ENCODE measurements at places on chromosomes 1 and 21.
A peak's percentile ranks its signal among the peaks of the same experiment; 100 is the strongest.

GRCh38 chr1:199073166-199073565 is 434.3 kb downstream of the PTPRC start:
- DNase-seq, result no peak

DNA sequence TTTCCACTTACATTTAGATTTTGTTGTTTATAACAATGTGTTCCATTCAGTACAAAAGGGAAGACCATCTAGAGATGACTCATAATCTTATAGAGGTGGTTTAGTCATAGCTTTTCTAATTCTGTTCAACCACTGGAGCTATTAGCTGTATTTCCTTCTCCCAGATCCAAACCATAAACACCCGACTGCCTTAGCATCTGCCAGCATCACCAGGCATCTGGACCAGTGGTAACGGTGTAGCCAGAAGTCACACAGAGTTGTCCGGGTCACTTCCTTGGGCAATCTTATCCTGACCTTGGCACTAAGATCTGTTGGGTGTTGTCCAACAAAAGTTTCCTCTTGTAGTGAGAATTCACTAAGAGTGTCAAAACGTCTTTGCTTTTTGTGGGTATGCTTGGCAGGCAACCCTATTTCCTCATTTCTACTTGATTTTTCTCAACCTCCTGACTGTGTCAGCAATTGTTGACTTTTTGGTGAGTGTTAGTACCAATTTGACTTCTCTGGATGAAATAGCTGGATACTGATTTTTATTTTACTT is 372.1 kb upstream of the B3GALT2 start:
- DNase-seq, result no peak

DNA sequence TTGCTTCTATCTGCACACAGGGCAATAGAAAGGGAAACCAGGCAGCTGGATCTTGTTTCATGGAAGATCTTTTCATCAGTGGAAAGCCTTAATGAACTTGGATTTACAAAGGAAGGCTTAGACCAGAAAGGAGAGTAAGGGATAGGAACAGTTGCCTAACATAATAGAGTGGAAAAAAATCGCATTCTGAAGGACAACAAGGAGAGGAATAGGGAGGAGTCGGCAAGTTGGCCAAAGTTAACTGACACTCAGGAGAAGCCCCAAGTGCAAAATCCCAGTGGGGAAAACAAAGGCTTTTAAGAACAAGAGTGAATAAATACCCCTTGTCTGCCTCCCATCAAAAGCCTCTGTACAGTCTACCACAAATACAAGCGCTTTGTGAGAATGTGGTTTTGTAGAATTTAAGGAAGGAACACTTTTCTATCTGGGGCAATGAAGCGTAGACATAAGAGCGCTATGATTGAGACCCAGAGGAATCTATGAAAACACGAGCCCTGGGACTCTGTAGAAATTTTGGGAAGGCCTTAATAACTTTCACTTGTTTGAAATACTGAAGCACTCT is 74.1 kb downstream of the ZNF648 start:
- DNase-seq, result no peak

GRCh38 chr1:184822267-184822666 is 67.6 kb upstream of the EDEM3 start:
- DNase-seq, result no peak

DNA sequence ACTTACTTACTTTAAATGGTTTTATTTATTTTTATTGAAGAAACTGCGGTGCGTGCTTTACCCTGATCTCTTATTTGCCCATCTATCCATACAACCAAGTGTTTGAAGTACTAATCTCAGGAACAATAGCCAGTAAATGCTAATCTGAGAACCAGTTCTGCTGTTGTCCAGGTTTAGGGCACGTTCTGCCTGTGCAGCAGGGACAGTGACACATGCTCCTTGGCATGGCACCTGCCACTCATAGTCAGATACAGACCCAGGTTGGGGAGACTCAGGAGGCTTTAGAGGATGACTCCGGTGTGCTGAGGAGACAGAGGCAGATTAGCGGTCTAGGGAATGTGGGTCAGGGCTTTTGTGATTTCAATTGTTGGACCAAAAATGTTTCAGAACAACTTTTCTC is 83.6 kb downstream of the NRIP1 start:
- no peak for DNase-seq

DNA sequence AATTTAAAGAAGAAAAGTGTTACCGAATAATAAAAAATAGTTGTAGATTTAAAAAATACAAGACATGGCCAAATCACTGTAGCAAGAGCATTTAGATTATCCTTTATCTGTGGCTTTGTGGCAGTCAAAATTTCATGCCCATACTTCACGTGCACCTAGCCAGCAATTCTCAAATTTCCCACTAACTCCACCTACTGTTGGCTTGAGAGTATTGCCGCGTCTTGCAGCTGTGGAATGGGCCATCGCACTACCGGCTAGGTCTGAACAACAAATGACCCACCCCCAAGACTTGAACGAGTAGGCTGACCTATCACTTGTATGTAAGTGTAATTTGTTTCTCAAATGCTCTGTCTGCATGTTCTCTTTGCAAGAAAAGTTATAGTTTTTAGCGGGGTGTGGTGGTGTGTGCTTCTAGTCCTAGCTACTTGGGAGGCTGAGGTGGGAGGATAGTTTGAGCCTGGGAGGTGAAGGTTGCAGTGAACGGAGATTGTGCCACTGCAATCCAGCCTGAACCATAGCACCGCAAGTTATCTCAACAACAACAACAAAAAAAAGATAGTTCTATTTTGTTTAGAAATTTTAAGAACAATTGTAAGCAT is 4.1 kb downstream of the KRTAP13-4 start:
- no peak for DNase-seq

GRCh38 chr1:154851392-154852177 is 18.5 kb downstream of the KCNN3 start:
- DNase-seq, result no peak

DNA sequence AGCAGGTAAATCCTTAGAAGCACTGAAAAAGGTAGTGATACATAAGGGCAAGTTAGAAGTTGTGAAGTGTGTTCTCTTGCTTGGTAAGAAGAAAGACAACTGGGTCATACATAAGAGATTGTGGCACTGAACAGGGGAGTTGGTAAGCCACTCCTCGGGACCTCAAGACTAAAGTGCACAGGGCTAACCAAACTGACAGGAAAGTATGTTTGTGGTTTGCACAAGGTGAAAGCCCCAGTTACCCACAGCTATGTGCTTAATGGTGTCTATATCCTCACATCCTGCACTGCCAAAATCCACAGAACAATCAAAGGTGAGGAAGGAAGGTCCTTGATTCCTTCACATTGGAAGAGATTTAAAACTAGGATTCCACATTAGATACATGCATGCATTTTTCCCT is 276.5 kb downstream of the DNM3 start:
- DNase-seq, result no peak

- no peak for DNase-seq
These were observed 136.4 kb upstream of the TMEM51 start for GRCh38 chr1:15017120-15017519.

GRCh38 chr1:169999331-169999741 is 75.2 kb downstream of the KIFAP3 start:
- no peak for DNase-seq

DNA sequence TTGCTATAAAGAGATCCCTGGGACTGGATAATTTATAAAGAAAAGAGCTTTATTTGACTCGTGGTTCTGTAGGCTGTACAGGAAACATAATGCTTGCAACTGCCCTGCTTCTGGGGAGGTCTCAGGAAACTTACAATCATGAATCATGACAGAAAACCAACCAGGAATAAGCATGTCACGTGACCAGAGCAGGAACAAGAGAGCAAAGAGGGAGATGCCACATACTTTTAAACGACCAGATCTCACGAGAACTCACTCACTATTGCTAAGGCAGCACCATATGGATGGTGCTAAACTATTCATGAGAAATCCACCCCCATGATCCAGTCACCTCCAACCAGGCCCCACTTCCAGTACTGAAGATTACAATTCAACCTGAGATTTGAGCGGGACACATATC is 49.8 kb upstream of the RCC1 start:
- DNase-seq, result no peak

- DNase-seq, result no peak
These were observed 27.9 kb upstream of the TRABD2B start for GRCh38 chr1:48025076-48025475.

- DNase-seq, result no peak
These were observed 12.9 kb downstream of the CFAP57 start for GRCh38 chr1:43184995-43185394.

GRCh38 chr1:217965156-217965786 is 319.8 kb upstream of the RRP15 start:
- DNase-seq, result no peak

DNA sequence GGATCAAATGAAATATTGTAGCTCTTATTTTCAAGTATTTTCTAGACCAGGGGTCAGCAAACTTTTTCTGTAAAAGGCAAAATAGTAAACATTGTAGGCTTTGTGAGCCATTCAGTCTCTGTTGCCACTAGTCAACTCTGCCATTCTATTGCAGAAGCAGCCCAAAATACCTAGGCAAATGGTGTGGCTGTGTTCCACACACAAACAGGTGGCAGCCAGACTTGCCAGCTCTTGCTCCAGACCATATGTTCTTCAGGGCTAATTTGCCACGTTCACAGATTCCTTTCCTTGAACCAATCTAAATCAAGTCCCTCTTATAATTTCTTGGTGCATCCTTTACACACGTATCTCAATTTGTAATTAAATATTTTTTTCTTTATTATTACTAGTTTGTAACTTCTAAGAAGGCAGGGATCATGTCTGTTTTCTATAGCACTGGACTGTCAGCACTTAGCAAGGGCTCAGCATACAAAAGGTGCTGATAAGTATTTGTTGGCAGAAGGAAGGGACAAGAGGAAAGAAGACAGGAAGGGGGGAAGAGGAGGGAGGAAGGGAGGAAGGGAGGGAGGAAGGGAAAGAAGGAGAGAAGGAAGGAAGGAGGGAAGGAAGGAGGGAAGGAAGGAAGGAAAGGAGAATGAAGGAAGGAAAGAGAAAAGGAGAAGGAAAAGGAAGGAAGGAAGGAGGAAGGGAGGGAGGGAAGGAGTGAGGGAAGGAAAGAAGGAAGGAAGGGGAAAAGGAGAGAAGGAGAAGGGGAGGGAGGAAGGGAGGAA is 106.5 kb upstream of the EDEM3 start:
- DNase-seq, result no peak

DNA sequence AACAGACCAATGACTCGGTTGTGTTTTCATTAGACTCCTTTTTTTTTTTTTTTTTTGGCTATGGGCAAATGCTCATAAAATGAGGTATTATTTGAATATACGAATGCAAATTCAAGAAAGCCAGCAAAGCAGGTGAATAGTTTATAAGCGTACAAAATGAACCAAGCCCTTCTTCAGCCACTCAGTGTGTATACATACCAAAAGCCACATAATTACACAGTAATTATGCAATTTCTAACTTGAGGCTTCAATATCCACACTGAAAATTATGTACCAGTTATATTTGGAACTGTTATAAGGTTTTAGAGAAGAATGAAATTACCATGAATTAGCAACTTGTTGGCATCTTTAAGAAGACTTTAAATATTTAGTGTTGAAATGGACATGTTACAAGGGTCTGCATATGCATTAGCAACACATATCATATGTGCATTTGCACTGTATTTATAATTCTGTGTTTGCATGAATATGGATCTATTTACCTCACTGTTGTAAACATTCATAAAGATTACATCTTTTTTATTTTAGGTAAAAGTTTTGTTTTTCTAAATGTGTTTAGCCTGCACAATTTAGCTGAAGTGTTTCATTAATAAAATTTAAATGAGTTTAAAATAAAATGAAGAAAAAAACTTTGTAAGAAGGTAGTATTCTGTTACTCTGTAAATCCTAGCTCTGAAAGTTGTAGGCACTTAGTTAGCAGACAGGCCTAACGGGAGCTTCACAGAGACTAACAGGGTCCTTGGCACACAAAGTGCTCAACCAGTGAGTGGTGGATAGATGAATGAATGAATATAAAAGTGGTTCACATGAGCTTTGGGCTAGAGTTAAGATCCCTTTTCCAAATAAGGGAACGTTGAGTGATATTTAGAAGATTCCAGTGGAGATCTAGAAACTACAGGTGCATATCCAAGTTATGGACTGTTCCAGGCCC is 241.0 kb upstream of the NFIA start:
- no peak for DNase-seq

DNA sequence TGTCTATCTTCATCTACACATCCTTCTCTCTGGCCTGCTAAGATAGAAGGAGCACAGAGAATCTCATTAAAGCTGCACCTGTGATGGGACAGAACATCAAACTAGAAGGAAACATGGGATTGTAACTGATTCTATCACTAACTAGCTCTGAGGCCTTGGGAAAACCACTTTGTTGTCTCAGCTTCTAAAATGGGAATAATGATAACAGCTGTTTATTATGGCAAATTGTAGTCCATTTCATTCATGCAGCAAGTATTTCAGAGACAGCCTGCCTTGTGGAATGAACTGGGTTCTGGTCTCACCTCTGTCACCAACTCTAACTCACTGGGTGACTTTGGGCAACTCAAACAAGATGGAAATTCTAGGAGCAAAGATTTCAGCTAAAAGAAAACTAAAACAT is 12.4 kb downstream of the GJA5 start:
- no peak for DNase-seq

GRCh38 chr1:228000836-228001563 is 5.8 kb upstream of the WNT3A start:
- no peak for DNase-seq

- DNase-seq, result peak; percentile 34
These were observed 138.5 kb downstream of the CLIC6 start for GRCh38 chr21:34807146-34807880.

DNA sequence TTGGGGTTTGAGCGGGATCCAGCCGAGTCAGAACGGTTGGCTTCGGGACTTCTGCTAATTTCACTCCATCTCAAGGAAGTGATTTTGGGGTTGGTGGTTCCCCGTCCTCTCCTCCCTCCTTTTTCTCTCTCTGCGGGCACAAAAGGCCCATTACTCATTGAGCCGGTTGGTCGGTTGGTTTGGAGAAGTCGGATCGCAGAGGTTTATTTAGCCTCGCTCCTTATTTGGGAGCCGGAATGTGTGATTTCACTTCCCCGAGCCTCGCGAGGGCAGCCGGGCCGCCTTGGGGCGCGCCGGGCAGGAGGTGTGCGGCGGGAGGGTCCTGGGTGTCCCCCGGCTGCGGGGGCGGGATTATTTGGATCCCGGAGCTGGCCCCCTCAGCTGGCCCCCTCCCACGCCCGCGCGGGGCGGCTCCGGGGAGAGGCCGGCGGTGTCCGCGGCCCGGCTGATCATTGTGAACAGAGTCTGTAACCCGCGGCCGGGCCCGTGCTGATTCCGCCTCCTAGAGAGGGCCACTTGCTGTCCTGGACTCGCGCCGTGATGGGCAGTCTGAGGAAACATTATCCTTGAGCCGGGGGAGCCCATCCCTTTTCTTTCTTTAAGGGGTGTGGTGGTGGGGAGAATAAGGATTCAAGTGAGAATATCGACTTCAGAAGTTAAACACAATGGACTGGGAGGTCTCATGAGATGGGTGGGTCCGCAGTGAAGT is 1.2 kb downstream of the MAPKAPK2 start:
- no peak for DNase-seq

GRCh38 chr1:46041974-46042373 is 90.5 kb downstream of the PIK3R3 start:
- no peak for DNase-seq

All from stimulated activated CD4-positive, alpha-beta T cell treated with anti-CD3 and anti-CD28 coated beads, Interleukin-1b, Interleukin-23, amount 100 ng/mL, for 1 hour (primary cell).